ENCODE measurements at places on chromosomes 7 and 10.

GRCh38 chr10:64306729-64307327, 785.6 kb downstream of the REEP3 start:
- DNase-seq: no peak

- DNase-seq: no peak
These were observed 377.7 kb downstream of the GLRX3 start for GRCh38 chr10:130513686-130514476.

DNA sequence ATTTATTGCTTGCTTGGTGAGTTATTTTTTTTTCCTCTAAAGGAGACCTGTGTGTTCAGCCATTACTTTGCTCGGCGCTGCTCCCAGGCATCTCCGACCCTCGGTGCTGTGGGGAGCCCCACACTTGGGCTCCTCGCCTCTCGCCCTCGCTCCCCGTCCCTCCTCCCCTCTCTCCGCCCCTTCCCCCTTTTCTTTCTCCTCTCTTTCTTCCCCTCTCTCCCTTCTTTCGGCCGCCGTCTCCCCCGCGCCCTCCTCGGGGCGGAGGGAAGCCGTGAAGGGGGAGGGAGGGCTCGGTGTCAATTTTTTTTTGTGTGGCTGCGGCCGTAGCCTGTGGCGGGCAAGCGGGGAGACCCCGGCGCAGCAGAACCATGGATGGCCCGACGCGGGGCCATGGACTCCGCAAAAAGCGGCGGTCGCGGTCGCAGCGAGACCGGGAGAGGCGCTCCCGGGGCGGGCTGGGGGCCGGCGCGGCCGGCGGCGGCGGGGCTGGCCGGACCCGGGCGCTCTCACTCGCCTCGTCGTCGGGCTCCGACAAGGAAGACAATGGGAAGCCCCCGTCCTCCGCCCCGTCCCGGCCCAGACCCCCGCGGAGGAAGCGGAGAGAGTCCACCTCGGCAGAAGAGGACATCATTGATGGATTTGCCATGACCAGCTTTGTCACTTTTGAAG, 1.1 kb downstream of the AUTS2 start:
- DNase-seq: no peak

DNA sequence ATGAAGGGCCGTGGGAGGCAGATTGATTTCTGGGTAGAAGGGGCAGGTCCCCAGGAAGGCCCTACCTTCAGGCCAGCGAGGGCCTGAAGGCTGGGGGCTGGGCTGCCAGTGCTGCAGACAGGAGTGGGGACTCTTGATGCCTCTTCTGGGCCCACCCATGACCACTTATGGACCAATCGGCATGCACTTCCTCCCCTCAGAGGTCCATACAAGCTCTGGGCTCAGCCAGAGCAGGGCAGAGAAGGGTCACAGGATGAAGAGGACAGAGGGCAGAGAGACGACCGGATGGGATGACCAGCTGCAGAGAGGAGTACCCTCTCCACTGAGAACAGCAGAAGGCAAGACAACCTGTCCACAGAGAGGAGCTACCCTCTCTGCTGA, 120.1 kb downstream of the DYNC2I1 start:
- no peak for DNase-seq

- DNase-seq: no peak
These were observed 63.9 kb downstream of the IKZF1 start for GRCh38 chr7:50368366-50368765.

- DNase-seq: no peak
These were observed 9.6 kb downstream of the ETV1 start for GRCh38 chr7:13979671-13980435.

GRCh38 chr7:123275036-123275753, 75.4 kb upstream of the SLC13A1 start:
- DNase-seq: no peak

GRCh38 chr7:143877098-143877497, 24.9 kb downstream of the TCAF1 start:
- no peak for DNase-seq

- DNase-seq: no peak
These were observed 105.7 kb downstream of the CDK14 start for GRCh38 chr7:90701771-90702170.

DNA sequence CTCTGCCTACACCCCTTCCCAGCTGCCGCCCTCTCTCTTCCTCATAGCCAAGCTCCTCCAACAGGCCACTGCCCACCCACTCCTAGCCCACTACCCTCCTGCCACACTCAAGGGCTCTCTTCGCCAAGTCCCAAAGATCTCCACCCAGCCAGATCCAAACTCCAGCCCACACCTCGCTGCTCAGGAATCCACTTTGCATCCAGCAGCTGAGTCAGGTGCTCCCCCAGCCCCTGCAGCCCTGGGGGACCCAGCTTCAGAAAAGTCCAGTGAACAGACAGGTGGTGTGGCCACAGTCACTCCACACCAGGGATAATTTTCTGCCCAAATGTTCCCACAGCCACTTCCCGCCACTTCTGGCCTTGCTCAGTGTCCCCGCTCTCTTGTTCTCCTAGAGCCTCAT, 10.9 kb downstream of the OGDHL start:
- DNase-seq: no peak

DNA sequence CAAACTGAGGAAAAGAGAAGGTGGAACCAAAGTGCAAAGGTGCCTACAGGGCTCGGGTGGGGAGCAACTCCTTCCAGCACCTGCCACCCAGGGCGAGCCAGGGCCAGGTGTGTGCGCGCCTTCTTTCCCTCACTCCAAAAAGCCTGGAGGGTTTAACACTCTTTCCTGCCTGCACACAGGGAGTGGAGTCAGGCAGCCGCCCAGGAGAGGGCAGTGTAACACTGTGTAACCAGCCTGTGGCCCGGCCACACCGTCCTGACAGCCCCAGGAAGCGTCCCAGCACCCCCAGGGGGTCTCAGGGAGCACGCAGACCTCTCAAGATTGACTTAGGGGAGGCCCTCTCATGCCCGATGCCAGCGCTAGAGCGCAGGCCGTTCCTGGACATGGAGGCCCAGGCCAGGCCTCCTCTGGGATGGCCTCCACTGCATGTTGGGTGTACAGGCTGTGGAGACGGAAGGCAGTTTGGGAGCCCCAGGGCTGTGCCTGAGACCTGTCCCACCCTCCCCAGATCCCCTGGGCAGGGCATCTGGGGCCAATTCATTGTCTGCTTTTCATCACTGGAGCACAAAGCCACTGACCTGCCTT, 13.4 kb downstream of the BRI3 start:
- no peak for DNase-seq

- no peak for DNase-seq
These were observed 24.1 kb downstream of the CAMK2G start for GRCh38 chr10:73850211-73850610.

DNA sequence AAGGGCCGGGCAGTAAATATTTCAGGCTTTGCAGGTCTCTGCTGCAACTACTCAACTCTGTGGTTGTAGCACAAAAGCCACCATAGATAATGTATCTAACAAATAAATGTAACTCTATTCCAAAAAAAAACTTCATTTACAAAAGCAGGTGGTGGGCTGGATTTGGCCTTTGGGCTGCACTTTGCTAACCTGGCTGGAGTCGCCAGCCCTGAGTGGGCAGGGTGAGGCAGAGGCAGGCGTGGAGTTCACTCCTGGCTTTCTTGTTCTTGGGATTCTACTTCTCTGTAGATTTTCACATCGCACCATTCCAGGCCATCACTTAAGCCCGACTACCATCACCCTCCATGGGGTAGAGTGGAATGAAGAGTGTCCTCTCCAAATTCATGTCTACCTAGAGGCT, 367.6 kb upstream of the MGMT start:
- no peak for DNase-seq

GRCh38 chr10:125023862-125024496, 82.1 kb downstream of the ZRANB1 start:
- DNase-seq: no peak

DNA sequence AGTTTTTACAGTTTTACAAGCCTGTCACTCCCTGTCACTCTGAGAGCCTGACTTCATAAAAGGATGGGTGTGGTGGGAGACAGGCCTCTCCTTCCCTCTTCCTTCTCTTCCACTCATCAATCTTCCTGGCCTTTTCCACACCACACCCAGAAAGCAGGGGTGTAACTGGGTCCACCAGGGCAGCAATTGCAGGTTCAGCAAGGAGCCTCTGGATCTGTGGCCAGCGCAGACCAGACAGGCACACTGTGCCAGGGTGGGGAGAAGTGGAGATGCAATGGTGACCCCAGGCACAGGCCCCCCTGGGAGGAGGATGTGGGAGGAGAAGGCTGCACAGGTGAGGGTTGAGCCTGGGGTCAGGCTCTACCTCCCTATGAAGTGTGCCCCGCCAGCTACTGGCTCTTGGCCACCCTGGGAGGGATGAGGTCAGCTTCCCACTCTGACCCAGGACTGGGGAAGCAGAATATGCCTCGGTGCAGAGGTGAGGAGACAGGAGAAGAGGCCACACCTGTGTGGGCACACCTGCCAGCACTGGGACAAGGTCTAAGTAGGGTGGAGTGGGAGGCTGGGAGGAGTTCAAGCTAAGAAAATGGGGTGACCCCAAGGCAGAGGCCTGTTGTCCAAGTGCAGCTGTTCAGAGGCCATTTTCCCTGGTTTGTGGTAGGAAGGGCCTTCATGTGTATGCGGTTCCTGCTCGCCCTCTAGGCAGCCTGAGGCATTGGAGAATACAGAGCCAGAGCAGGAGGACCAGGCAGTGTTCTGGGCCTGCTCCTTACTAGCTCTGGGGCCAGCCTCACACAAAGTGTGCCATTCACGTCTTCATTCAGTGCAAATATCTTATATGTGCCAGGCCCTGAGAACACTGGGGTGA, 20.2 kb upstream of the TMEM72 start:
- DNase-seq: no peak

DNA sequence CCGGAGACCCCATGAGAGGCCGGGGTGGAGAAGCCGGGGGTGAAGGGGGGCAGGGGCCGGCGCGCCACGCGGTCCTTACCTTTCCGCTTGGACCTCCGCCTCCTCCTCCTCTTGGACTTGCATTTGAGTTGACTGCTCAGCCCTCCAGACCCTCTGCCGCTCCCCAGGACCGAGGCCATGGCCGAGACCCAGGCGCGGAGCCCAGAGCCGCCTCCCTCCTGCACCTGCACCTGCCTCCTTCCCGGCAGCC, 428 bp downstream of the ADARB2 start:
- DNase-seq: no peak

GRCh38 chr7:66359656-66360211, 154.6 kb downstream of the TPST1 start:
- DNase-seq: no peak

- DNase-seq: no peak
These were observed 357.4 kb downstream of the ABCA13 start for GRCh38 chr7:48528646-48529045.

GRCh38 chr7:156984174-156984891, 26.1 kb downstream of the MNX1 start:
- peak; percentile 63 for DNase-seq

GRCh38 chr7:63087575-63088190, 911.0 kb upstream of the ZNF722 start:
- DNase-seq: no peak

- no peak for DNase-seq
These were observed at the start of gene LBX1 for GRCh38 chr10:101229266-101230182. Gene LBX1, minus strand, starts transcription at chr10:101229463. Its CDS starts 648 bp downstream, at chr10:101228815.

- DNase-seq: no peak
These were observed 42.3 kb downstream of the PPP1R17 start for GRCh38 chr7:31729195-31729804.

DNA sequence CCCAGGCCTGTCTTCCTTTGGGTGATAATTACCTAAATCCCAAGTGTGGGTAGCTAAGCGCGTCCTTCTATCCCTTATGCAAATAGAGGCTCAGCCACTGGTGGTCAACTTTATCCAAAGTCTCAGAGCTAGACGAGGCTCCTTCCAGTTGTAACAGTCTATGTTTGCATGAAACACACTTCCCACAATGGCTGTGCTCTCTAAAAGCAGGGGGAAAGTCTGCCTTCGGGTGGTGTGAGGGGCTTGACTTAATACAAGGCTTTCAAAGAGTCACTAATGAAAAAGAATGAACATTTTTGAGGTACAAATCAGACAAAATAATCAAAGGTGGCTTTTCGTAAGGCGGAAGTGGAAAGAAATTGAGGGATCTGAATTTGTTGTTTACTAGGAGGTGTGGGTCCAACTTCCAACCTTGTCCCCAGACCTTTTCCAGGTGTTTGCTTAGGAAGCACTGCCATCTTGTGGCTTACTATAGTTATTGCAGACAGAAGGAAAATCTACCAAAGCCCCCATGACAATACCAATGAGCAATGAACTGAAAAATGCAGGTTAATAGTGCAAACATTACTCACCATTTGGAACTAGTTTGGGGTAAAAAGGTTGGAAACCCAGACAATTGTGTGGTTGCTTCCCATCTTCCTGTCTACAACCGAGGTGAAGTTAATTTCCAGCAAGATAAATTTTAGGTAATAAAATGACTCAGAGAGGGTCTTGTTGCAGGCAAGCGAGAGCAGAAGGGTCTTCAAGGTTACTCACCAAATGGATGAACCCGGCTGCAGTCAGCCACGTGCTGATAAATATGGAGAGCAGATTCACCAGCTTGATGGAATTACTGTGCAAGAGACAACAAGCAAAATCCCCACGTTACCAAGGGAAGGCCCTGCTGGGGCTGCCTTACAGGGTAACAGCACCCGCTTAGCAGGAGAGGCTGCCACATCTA, 525.7 kb downstream of the KCNMA1 start:
- peak; percentile 88 for DNase-seq

DNA sequence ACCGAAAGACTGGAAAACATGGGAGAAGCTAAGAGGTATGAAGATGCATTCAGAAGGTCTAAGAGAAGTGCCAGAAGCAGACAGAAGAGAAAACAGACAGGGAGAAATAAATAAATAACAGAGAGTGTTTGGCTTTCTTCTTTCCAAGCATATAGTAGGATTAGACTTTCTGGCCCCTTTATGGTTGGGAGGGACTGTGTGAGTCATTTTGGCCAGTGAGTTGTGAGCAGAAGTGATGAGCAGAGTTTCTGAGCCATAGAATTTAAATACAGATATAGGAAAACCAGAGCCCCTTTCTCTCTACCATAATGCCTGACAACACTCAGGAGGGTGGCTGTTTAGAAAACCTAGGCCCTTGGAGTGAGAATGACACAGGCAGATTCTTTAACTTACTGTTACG, 171.0 kb downstream of the PPP1R17 start:
- DNase-seq: no peak

DNA sequence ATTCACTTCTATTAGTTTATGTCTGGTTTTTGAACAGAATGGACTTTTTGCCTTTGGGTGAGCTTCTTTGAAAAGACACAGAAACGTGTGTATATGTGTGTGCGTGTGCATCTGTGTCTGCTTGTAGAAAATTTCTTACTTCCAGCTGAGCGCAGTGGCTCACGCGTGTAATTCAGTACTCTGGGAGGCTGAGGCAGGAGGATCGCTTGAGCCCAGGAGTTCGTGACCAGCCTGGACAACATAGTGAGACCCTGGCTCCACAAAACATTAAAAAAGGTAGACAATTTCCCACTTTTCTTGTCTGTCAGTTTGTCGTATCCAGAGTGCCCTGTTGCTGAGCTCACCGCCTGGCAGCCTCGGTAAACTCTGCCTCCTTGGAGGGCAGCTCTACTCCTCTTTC, 25.4 kb downstream of the PPP2R2D start:
- no peak for DNase-seq

GRCh38 chr10:122981066-122981464, 864 bp downstream of the PSTK start:
- no peak for DNase-seq

GRCh38 chr7:127828843-127829500, 177.0 kb downstream of the SND1 start:
- DNase-seq: no peak

GRCh38 chr7:55733241-55734140, 129.1 kb downstream of the SEPTIN14 start:
- peak; percentile 12 for DNase-seq

Measured in HFF-Myc (cell line).